ENCODE measurements at places on chromosomes 11 and 22.

GRCh38 chr11:75792127-75792731 is 22.8 kb upstream of the UVRAG start:
- DNase-seq = no peak

DNA sequence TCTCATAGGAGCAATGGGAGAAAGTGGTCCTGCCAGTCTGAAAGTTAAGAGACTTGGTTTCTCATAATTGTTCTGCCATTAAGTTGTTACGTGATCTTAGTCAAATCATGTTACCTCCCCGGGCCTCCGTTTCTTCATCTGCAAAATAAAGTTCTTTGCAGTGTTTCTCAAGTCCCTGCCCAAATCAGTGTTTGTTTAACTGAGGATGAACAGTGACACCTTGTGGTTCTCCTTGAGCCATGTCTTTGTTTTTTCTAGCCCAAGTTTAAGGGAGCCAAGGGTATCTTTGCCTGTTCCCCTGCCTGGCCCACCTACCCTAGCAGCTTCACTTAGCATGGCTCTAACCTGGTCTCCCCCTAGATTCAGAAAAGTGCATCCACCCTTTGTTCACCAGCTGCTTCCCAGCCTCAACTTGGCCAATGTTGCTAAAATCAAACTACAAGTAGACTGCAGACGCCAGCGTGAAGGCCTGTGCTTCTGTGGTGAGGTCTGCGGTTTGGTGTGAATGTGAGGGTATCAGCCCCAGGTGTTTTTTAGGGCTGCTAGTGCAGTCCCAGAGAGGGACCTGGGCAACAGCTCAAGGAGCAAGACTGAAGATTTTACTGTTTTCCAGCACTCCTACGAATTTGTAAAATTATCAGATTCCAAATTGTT is 35.5 kb downstream of the FZD4 start:
- DNase-seq = no peak

GRCh38 chr11:14267861-14268635 is 90.9 kb downstream of the RRAS2 start:
- no peak for DNase-seq

DNA sequence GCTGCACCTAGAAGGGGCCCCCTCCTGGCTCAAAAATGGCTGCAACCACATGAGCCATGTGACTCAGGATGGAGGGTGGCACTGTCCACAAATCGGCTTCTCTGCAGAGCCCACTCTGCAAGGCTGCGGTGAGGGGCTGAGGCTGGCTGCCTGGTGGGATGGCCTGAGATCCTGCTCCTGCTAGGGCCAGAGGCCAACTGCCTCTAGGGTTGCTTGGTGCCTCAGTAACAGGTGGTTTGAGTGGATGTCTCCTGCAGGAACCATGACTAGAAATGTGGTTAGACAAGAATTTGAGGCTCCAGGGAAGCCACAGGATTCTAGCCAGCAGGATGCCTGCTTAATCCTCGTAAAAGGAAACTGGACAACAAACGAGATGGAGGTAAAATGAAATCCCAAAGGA is 17.1 kb downstream of the PATZ1 start:
- DNase-seq = no peak

- DNase-seq = no peak
These were observed 4.8 kb upstream of the NOX4 start for GRCh38 chr11:89495951-89496350.

DNA sequence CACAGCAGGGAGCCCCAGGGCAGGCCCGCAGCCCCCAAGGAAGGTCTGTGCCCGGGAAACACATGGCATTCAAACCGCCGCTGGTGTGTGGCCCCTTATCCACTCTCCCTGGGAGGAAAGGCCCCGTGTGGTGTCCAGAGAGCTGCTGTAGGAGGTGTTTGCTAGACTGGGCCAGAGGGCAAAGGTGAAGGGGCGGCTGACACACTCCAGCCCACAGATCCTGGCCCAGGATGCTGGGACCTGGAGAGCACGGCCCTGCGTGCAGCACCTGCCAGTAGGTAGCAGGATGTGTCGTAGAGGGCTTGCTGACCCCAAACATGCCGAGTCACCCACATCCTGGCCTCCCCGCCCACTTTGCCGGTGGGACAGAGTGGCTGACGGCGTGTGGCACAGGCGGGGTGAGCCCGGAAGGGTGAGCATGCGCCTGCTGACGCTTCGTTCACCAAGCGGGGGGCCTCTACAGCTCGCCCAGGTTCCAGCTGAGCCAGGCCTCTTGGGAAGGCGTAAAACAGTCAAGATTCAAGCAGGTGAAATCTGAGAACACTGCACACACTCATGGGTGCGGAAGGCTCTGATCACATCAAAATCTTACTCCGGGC is 11.0 kb downstream of the OSBPL5 start:
- DNase-seq = no peak

GRCh38 chr11:62273284-62273683 is 3.3 kb downstream of the SCGB2A2 start:
- no peak for DNase-seq

- DNase-seq = no peak
These were observed 9.7 kb downstream of the SMARCB1 start for GRCh38 chr22:23796461-23796860.

DNA sequence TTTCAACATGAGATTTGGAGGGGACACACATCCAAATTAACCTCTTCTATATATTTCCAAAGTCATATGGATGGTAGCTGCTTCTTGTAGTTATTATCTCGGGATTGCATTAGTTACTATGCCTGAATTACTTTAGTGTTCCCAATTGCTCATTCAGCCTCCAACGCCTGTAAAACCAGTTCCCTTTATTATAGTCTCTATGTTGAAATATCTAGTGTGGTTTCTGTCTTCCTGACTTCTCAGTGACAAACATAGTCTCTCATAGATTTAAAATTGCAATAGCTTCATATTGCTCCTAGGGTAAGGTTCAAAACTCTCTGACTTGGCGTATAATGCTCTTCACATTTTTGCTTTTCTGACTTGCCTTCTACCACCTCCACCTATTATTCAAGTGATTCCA is 366.4 kb downstream of the CASP12 start:
- no peak for DNase-seq

- no peak for DNase-seq
These were observed 385.1 kb downstream of the BUD13 start for GRCh38 chr11:116387641-116388040.

DNA sequence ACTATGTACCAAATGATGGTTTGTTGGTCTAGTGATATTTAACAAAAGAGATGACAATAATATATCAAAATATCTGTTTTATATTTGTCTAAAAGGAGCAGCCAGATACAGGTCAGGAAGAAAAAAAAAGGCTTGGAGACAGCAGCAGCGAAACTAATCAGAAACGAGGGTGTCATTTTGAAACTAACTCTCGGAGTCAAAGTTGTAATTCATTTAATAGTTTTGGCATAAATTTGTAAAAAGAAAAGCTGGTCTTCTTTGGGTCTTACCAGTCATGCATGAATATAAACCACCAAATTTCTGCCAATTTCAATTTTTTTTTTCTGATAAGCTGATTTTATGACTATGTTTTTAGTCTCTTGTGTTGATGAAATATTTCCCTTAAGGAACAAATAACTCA is 25.5 kb downstream of the NPAT start:
- no peak for DNase-seq

DNA sequence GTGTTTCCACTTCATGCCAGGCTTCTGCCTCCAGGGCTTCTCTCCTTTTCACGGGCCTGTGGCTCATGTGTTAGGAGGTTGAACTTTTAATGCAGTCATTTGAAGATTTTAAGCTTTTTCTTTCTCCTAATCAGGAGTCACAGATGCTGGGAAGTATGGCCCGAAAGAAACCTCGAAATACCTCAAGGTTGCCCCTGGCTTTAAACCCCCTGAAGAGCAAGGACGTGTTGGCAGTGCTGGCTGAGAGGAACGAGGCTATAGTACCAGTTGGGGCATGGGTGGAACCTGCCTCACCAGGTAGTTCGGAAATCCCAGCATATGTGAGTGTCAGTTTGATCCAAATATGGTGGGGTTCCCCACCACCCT is 571 bp downstream of the CCDC15 start:
- DNase-seq = no peak

DNA sequence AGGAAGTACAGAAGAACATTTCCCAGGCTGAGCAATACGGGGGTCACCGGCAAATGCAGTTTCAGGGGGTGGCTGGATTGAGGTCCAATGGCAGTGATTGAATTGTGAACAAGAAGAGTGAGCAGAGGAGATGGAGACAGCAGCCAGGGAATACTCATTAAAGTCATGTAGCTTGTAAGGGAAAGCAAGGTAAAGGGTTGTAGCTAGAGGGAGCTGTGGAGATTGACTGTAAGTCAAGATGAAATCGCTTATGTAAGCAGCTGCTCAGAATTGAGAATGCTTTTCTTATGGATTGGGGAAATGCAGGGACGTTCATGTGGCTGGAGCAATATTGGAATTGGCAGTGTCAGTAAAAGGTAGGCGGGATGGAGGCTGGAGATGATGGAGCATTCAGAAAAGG is 111.4 kb upstream of the TBCEL start:
- no peak for DNase-seq

GRCh38 chr22:19168088-19168890 is 10.2 kb downstream of the SLC25A1 start:
- DNase-seq = no peak

DNA sequence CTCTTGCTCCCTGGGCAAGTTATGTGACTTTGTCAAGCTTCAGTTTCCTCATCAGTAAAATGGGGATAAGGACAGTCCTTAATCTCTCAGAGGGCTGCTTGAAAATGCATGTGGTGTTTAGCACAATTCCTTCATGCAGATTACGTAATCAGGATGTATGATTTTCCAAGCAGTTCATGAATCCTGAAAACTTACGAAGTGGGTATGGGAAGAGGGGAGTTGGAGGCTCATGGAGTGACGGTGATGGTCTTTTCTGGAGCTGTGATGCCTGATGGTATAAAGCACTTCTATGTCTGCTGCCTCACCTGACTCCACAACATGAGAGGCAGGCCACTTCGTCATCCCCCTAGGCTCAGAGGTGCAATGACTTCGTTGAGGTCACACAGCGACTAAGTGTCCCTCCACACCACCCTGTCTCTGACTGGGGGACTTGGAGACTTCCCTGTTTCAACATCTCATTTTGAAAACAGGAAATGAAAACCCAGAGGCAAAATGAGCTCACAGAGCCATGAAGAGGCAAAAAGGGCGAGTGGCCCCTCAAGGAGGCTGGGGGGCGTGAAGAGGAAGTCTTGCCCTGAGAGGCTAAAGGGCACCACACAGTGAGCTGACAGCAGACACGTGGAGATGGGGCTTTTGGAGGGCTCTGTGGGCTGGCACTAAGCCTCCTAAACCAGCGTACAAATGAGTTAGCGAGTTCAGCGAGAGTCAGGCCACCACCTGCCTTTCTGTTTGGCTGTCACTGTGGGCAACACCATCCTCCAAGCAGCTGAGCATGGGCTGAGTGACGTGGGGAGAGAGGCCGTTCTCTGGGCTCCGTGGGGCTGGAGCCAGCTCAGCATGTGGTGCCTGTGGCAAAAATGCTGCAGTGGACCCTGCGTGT is 10.1 kb downstream of the MCM5 start:
- no peak for DNase-seq

DNA sequence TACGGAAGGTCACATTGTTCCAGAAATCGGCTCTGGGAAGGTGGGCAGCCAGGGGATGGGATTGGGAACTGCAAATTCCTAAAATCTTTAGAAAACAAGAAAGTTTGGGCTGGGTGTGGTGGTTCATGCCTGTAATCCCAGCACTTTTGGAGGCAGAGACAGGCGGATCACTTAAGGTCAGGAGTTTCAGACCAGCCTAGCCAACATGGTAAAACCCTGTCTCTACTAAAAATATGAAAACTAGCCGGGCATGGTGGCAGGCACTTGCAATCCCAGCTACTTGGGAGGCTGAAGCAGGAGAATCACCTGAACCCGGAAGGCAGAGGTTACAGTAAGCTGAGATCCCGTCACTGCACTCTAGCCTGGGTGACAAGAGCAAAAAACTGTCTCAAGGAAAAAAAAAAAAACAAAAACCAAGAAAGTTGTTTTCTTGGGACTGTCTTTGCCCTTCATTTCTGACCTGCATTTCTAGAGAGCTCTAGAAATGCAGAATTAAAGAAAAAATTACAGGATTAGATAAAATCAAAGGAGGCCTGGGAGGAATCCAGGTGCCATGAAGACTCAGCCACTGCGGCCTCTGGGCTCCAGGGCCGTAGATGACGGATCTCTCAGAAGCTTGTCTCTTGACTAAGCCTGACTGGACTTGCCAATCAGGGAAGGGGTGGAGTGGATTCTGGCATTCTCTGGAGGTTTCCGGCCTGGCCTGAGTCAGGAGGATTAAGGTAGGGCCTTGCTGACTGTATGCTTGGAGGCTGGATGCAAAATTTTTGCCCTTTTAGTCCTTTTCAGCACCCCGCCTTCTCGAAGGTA is 5.3 kb upstream of the MALAT1 start:
- DNase-seq = no peak

DNA sequence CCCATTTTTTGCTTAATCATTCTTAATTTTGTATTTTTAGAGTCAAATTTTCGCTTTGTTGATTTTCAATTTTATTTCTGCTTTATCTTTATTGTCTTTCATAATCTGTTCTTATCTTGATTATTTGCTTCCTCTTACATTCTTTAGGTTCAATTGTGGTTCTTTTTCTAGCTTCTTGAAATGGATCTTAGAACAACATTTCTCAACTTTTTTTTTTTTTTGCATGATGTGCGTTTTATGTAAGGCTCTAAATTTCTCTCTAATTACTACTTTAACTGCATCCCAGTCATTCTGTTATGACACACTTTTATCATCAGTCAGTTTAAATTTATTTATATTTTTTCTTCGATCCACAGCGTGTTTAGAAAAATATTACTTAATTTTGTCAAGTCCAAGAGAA is 65.2 kb upstream of the PARVA start:
- DNase-seq = no peak

GRCh38 chr22:37571992-37572373 is 7.9 kb downstream of the LGALS2 start:
- DNase-seq = no peak

DNA sequence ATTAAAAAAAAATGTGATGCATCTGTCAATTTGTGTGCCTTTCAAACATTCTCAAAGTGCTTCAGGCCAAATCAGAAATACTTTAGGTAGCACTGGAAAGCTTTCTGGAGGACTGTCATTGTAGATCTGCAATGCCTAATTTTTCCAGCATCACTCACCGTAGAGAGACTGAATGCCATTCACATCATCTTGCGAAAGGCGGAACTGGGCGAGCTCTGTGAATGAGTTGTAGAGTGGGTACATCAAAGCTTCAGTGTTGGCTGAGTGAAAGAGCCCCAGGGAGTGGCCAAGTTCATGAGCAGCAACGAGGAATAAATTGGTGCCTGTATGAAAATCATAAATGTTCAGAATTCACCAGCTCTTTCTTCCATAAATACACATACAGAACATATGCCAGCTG is 4.0 kb downstream of the MMP10 start:
- no peak for DNase-seq

- DNase-seq = no peak
These were observed 1.1 kb downstream of the DHCR7 start for GRCh38 chr11:71446942-71447688.

DNA sequence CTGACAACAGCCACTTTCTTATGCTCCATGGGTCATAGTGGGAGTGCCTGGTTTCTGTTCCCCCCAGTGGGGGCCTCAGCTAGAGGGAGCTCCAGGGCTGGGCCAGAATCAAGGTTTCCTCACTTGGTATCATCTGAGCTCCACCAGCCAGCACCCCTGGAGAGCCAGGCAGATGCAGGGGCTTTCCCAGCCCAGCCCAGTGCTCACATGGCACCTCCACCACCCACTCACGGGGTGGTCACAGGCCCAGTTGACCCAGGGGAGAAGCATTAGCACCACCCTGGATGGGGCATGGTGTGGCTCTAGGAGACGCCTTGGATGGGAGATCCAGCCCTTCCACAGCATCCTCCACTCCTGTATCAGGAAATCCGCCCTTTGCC is 24.1 kb upstream of the WNT7B start:
- DNase-seq = no peak

Measured in stimulated activated naive CD4-positive, alpha-beta T cell (primary cell).